ENCODE measurements at places on chromosomes 11 and 22.

DNA sequence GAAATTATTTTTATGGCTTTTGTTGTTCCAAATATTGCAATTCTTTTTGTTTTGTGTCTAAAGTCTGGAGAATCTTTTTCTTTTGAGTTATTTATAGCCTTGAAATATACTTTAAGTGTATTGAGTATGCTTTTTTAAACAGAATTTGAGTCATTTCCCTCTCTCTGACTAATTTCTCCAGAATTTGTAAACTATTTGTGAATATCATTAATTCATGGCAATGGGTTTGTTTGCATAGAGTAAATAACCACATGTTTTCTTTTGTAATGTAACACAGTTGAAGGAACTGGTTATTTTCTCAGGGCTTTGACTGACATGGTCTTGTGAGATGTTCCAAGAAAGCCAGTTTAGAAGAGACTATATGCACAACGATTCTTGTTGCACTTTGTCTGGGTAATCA is 30.9 kb upstream of the MPEG1 start:
- DNase-seq: no peak

DNA sequence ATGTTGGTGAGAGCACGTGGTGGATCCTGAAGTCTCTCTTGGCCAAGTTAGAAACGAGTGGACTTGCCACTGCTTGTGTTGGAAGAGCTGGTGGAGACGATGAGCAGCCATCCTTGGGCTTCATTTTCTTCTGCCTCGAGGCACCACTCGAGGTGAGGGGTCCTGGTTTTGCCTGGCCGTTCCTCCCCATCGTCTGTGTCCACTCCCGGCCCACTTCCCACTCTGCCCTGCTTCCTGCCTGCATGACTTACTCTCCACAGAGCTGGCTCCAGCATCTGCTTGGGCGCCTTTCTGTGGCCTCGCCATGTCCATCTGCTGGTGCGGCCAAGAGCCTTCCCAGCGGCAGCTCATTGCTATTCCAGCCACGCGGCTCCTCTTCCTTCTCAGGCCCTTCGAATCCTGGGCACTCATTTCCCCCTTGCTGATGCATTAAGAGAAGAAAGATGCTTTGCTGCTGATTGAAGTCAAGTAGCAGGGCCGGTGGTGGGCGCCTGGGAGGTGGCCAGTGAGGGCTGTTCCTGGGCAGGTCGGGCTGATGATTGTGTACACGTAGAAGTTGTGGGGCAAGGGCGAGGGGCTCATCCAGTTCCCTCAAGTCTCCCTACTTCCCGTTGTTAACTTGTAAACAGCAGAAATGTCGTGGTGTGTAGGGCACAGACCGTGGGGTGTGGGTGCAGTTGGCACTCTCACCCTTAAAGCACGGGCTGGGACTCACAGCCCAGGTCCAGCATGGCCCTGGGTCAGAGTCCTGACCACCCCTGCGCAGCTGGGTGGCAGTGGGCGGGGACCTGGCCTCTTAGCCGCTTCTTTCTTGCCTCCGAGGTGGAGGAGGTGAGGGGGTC is 292.0 kb downstream of the TBC1D22A start:
- DNase-seq: no peak

- DNase-seq: no peak
Measured at GRCh38 chr11:59180168-59180776, 8.3 kb downstream of the DTX4 start.

- no peak for DNase-seq
Measured at GRCh38 chr22:29103121-29103520, 30.3 kb downstream of the KREMEN1 start.

DNA sequence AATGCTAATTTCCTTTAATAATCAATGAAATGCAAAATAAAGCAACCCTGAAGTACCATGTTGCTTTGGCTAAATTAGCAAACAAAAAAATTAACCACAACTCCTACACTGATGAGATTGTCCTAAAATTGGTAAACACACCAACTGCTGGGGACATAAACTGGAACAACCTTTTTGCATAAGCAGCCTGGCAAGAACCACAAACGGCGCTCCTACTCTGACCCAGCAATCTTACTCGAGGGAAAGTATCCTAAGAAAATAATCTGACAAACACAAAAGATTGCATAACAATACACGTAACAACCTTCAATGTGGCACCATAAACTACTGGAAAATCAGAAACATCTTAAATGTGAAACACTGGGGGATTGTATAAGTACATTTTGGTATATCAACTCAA is 189.8 kb upstream of the PITPNB start:
- no peak for DNase-seq

- DNase-seq: peak; percentile 83
Measured at GRCh38 chr11:78417888-78418583, 416 bp upstream of the GAB2 start.

DNA sequence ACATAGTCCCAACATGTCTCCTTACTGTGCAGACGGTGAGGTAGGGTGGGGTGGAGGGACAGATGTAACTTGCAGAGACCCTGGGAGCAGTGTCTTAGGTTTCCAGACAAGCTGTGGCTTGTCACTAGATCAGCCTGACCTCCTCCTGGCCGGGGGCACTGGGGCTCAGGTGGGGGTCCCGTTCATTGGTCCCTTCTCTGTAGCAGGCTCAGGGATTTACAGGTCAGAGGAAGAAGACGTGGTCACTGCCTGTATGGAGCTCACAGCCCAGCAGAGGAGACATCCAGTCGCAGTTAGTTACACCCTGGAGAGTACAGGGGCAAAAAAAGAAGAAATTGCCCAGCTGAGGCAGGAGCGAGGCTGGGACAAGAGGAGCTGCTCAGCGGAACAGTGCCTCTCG is 22.0 kb upstream of the TUB start:
- DNase-seq: no peak

GRCh38 chr11:9663699-9664275 is at the start of gene SWAP70:
TSS of gene SWAP70 (plus strand) at chr11:9664077. CDS start at chr11:9664180, 103 bp downstream.
- peak; percentile 77 for DNase-seq

DNA sequence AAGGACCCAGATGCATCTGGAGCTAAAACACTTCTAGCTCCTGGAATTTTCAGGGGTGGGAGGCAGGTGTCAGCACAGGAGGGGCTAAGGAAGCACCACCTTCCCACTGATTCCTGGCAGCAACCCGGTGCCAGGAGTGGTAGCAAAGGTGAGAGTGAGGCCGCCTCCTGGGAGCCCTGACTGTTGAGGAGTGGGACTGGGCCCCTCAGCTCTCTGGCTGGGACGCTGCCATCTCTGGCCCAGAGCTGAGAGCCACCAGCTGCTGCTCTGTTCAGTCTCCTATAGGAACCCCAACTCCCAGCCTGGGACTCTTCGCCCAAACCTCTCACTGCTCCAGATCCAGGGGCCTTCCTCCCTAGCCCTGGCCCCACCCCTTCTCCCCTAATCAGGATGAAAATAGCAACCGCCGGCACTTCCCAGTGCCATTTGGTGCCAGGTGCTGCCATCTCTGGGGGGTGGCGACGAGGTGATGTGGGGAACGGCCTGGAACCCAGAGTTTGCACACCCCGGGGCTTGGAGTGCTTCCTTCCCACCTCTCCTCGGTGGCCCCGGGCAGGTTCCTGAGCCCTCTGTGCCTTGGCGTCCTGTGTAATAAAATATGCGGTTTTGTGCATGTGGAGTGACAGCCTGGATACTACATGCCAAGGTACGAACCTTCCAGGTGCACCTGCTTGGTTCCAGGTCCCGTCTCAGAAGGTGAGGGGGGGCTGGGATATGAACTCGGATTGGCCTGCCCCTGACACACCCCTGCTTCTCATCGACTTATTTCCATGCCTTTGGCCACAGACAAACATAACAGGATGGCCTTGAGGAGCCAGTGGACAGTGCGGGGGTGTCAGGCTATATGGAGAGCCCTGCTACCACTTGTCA is 35.7 kb upstream of the CELSR1 start:
- no peak for DNase-seq

- DNase-seq: no peak
Measured at GRCh38 chr11:75324189-75324588, 27.3 kb downstream of the ARRB1 start.

GRCh38 chr22:30386608-30386959 is 627 bp downstream of the RNF215 start:
- no peak for DNase-seq

DNA sequence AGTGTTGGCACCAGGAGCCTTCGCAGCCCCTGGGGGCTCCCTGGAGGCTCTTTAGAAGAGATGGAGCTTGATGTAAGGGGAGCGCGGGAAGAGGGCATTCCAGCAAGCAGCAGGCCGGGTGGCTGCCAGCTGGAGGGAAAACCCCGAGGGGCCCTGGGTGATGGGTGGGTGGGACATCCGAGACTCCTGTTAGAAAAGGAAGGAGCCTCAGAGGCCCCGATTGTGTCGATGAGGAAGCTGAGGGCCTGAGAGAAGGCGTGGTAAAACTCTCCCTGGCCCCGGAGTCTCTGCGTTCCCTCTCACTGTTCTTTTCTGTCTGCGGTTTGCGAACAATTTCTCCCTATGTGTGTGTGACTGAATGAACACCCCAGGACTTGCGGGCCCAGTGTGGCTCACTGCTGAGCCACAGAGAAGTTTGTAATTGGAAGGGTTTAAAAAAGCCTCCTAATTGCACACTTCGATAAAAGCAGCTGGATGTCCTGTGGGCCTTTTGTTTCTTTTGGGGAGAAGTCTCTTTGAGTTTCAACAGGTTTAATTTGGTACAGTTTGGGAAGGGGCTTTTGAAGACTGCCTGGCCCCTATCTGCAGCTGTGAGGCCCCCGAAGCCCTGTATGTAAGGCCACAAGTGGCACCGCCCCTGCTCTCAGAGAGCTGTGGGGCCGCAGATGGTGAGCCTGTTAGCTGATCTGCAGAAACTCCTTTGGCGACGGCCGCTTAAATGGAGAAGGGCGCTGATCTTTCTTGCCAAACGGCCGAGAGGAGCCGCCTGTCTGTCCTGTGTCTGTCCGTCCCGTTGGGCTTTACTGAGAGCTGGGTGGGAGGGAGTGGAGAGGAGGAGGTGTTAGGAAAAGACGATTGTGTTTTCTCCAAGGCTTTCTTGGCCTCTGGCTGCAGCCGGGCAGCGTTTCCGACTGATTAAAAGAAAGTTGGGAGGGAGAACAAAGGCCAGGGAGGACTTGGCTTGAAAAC is 2.0 kb downstream of the FBLN1 start:
- peak; percentile 4 for DNase-seq

GRCh38 chr11:117769533-117769932 is 27.5 kb downstream of the DSCAML1 start:
- DNase-seq: no peak

DNA sequence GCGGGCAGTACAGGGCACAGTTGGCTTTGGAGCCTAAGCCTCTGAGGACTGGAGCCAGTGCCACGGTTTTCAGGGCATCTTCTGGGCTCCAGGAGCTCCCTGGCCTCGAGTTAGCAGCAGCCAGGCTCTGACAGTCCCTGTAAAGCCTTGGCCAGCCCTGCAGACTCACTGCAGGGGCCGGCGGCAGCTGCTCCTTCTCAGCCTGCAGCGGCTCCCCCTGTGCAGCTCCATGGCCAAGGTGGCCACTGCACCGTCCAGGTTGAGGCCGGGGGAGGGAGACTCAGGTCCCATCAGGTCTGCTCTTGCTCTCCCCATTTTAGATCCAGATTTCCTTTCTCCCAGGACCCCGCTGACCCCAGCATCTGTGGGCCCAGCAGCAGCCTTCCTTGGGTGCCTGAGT is 1461.1 kb downstream of the BRD1 start:
- DNase-seq: no peak

GRCh38 chr11:78667461-78667860 is 92.8 kb upstream of the NARS2 start:
- DNase-seq: no peak

All from CD4-positive, alpha-beta T cell treated with Interleukin-17A for 1 hour (primary cell).